Hematopoietic multipotent progenitor cell treated with erythropoietin and hydrocortisone succinate and interleukin-3 and kit ligand, for 15 days (in vitro differentiated cells): ENCODE measurements at places on chromosomes 5 and 9.
A peak's percentile ranks its signal among the peaks of the same experiment; 100 is the strongest.

DNA sequence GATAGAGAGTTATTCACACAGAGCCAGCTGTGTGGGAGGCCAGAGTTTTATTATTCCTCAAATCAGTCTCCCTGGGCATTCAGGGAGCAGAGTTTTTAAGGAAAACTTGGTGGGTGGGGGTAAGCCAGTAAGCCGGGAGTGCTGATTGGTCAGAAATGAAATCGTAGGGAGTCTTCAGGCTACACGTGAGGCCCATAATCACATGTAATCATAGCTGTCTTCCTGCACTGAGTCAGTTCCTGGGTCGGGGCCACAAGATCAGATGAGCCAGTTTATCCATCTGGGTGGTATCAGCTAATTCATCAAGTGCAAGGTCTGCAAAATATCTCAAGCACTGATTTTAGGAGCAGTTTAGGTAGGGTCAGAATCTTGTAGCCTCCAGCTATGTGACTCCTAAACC, 10.8 kb upstream of the TTC39B start:
- no peak for DNase-seq

DNA sequence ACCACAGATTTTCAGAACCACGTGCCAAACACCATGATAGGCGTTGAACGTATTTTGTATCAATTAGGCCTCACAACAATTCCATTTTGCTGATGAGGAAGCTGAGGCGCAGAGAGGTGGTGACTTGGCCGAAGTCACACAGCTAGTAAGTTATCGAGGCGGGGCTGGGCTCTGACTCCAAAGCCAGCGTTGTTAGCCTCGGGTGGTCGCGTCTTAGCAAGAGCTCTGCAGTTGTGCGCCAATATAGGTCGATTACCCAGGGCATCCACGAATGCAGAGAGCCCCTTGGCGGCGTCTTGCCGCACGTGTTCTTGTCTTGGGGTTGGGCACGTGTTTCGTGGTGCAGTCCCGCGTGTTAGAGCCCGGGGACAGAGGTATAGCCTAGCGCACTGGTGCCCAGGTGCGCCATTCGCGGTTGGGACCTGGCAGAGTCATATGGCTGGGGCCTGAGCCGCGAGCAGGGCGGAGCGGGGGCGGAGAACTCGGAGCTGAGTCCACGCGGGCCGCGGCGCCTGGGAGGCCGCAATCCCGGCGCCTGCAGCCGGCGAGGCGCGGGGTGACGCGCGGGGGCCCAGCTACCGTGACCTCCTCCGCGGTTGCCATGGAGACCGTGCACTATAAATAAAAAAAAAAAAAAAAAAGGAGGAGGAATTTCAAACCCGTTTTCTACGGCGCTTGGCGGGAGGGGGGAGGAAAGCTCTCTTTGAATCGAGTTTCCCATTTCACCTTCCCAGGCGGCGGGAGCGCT, 62.3 kb downstream of the CXXC5 start:
- DNase-seq: no peak

- DNase-seq: no peak
Measured at GRCh38 chr5:137069358-137069757, 429.8 kb downstream of the SPOCK1 start.

- no peak for DNase-seq
Measured at GRCh38 chr9:134663753-134664415, 22.3 kb downstream of the COL5A1 start.

DNA sequence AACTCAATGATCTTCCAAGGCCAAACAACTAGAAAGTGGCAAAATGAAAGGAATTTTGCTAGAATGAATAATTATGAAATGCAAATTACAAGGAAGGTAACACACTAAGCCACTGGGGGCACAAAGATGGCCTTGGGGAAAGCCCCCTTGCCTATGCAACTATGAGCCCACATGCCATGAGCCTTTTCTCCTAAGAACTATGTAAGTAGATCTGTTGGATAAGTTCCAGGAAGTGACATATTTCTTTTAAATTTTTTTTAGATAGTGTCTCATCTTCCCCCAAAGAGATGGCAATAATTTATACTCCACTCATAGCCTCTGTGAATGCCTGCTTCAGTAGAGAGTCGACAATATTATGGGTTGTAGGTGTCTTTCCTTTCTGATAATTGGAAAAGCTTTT, 257.8 kb downstream of the AUH start:
- no peak for DNase-seq

- no peak for DNase-seq
Measured at GRCh38 chr5:175448276-175448675, 4.3 kb upstream of the DRD1 start.

- DNase-seq: no peak
Measured at GRCh38 chr5:145118127-145118526, 717.0 kb downstream of the PRELID2 start.

GRCh38 chr9:32738501-32739172, 44.7 kb upstream of the TMEM215 start:
- DNase-seq: no peak

- peak; percentile 45 for DNase-seq
Measured at GRCh38 chr5:40841068-40841805, at the start of gene CARD6. CARD6 (plus strand) TSS chr5:40841367; CDS start chr5:40841383, 16 bp downstream.

GRCh38 chr5:110063640-110064602, 374.2 kb downstream of the MAN2A1 start:
- DNase-seq: no peak

DNA sequence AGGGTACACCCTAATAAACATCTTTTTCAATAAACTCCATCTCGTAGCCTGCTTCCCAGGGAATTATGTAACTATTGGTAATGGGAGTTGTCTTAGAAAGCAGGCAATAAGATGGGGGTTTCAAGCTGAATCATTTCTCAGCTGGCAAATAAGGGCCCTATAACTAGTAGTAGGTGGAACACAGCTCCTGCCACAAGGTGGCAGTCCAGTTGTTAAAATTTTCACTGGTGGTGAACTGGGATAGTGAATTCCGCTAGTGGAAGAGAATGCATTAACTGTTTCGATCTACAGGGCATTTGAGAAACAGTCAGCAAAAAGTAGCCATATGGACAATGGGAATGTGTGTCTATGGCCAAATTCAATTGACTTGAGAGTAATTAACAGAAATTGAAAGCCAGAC, 27.7 kb downstream of the PCDHB15 start:
- DNase-seq: no peak

DNA sequence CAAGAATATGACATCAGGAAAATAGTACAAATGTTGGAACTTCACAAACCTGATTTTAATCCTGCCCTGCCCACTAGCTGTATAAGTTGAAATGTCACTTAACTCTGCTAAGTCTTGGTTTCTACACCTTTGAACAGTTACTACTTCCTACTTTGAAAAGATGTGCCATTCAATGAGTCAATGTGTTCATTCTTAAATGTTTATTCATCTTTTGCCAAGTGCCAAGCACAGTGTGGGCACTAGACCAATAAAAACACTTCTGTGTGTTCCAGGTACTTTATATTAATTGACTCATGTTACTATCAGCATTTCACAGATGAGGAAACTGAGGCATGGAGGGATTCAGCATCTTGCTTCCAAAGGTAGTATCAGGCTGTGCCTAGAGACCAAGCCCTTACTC, 12.8 kb downstream of the PDCL start:
- DNase-seq: no peak
